ENCODE measurements at places on chromosomes 4 and X.

DNA sequence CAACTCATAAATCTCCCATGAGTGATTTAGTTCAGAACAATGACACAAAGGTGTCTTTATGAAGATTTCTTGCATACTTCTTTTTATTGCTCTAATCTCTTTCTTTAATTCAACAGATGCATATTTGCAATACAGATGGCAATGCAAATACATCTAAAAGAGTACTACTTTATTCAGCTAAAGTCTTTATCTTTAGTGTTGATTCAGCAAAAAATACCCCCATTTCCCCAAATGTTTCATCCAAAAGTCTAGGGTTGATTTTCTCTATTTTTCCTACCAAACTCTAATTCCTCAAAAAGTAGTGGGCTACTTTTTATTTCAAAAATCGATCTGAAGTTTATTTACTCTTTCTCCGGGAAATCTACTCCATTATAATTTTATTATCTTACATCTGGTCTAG, 1055.2 kb downstream of the STIM2 start:
- DNase-seq = no peak

DNA sequence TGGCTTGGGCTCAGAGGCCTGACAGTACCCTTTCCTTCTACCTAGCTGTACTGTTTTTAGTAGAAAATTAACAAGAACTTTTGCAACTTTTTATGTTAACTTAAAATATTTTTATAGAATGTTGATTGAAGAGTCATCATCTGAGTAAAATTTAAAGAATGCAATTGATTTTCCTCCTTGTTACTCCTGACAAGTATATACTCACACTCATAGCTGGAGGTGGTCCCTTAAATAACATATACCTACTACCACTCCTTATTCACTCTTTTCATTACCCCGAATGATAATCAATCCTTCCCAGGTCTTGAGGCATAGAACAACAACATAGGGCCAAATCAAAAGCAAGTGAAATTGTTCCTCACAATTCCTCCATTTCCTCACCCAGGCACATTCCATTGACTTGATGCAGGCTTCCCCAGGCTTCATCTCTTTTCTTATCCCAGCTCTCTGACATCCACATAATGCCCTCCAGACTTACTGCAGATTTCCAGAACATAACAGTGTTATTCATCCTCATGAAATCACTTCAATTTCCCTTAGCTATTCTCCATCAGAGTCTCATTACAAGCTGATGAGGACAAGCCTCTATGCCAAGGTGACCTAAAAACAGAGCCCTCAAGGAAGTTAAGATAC, 73.2 kb upstream of the ANXA10 start:
- DNase-seq = no peak

- DNase-seq = peak; percentile 45
These were observed 739 bp downstream of the GAK start for GRCh38 chr4:931194-931959.

GRCh38 chr4:102392033-102392744, 46.9 kb upstream of the SLC39A8 start:
- DNase-seq = no peak

DNA sequence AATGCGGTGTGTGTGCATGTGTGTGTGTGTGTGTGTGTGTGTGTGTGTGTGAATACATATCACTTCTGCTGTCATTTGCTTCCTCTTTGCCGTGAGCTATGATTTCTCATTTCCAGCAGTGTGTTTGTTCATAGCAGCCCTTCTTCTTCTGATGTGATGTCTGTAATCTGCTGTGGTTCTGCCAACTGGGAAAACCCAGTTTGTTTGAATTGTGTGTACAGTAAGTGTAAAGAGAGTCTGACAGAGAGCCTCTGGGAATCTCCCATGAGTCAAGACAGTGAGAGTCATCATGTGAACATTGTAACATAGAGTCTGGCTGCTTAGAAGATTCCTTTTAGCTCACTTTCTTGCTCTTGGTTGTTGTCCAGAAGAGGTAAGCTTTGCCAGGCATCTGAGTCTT, 8.4 kb upstream of the NWD2 start:
- DNase-seq = no peak

DNA sequence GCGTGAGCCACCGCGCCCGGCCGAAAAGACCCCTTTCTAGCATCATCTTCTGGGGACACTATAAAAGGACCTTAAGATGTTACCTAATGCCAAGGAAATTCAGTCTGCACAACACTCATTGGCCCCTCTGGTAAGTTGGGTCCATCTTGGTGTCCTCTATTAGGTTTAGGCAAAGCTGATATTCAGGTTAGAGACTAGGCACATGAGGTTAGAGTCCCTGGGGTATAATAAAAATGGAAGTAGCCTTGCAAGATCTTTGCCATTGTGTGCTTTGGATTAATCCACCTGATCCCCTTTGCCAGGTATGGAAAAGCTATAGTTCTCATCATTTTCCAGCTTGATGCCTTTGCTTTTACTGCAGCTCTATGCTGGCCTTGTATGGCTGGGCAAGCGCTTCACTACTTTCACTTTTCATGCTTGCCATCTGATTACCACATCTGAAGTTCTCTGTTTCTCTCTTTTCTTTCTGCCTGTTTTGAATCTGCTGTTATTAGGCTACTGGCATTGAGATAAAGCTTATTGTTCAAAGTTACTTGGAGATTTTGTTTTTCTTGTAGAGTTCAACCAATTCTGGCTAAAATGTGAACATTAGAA, 5.4 kb upstream of the ADH4 start:
- DNase-seq = no peak

Measured in stimulated activated CD8-positive, alpha-beta memory T cell treated with anti-CD3 and anti-CD28 coated beads, Interleukin-4, amount 100 ng/mL, for 48 hours (primary cell).